Activated naive CD8-positive, alpha-beta T cell treated with anti-CD3 and anti-CD28 coated beads, Interleukin-2, amount 50 U/mL, for 24 hours (primary cell): ENCODE measurements at places on chromosomes 13 and 19.
A peak's percentile ranks its signal among the peaks of the same experiment; 100 is the strongest.

GRCh38 chr19:21256722-21257121 is 72.5 kb downstream of the ZNF708 start:
- H3K36me3 ChIP-seq, result no peaks in the 10 kb centered on the region
- no peak for DNase-seq
- no peaks in the 10 kb centered on the region for H3K27me3 ChIP-seq

DNA sequence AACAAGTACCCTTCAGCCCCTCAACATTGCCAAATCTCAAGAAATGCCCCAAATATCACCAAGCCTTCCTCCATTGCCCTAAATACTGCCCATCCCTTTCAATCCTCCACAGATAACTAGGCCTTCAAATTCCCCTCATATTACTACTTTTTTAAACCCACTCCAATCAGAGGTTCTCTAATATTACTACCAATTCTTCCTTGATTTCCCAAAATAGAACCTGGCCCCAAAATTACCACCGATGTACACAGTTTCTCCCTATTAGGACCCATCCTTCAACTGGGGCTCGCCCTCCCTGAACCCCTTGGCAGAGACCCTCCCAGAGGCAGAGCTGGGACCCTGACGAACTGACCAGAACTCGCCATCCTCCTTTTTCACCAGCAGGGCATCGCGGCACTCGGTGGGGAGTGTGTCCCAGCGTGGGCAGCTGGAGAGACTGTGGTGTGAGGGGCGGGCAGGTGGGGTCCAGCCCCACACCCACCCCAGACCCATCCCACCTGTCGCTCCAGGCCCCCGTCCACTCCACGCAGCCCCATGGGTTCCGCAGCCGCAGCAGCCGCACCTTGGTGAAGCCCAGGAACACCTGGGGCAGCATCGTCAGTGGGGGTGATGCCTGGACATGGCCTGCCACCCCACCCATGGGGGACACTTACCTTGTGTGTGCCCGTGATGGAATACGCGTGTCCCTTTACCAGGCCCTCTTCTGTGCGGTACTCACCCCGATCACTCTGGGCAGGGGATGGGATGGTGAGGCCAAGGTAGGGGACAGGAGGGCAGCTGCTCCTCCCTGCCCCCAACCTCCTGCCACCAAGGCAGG is 6.1 kb downstream of the CAPN12 start:
- peaks cover 41% of the 10 kb centered on the region for H3K4me1 ChIP-seq
- DNase-seq, result no peak
- H3K27me3 ChIP-seq, result peaks cover 4% of the 10 kb centered on the region
- H3K27ac ChIP-seq, result peak overlapping the region; percentile 36

- H3K36me3 ChIP-seq, result no peaks in the 10 kb centered on the region
- H3K27ac ChIP-seq, result no peak overlapping the region
- H3K4me3 ChIP-seq, result no peak overlapping the region
- H3K27me3 ChIP-seq, result peaks cover 18% of the 10 kb centered on the region
Measured at GRCh38 chr13:110132225-110132982, 174.6 kb downstream of the COL4A1 start.

DNA sequence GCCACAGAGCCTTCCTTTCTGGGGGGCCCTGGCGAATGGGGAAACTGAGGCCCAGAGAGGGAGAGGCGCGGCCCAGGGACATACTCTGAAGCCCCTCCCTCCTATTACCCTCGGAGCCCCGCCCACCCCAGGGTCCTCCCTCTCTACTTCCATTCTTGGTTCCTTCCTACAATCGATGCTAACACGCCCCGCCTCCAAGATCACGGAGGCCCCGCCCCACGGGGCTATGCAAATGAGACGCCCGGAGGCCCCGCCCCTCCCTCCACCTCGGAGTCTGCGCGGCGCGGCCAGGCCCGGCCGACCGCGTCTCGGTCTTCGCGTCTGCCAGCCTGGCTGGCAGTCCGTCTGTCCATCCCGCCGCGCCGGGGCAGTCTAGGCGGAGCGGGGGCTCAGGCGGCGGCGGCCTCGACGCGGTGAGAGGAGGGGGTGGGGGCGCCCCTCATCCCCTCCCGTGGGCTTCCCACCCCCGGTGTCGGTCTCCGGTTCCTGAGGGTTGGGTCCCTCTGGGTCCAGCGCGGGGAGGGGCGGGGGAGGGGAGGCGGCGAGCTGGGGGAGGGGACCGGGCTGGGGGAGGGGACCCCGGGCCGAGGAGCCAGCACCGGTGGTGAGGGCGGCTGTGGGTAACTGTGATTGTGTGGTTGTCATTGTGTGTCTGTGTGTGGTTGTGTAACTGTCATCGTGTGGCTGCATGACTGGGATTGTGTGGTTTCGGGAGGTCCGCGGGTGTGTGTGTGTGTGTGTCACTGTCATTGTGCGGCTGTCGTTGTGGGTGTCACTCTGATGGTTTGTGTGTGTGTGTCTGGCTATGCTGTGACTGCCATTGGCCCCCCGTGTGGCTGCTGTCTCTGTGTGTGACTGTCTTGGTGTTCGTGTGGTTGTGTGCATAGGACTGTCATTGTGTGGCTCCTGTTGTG is at the start of gene PLPPR2:
Gene PLPPR2, plus strand, starts transcription at position 273 of the 914 bp plus-strand sequence. CDS start 2,242 bp downstream, outside the sequence.
- peak; percentile 86 for DNase-seq
- H3K4me1 ChIP-seq, result peaks cover 7% of the 10 kb centered on the region
- H3K27ac ChIP-seq, result peak within 1 kb of the TSS; percentile 51

GRCh38 chr13:27933580-27934328 is 14.0 kb downstream of the PDX1 start:
- H3K27me3 ChIP-seq, result peaks cover 38% of the 10 kb centered on the region
- no peaks in the 10 kb centered on the region for H3K4me1 ChIP-seq
- no peak for DNase-seq
- H3K36me3 ChIP-seq, result no peaks in the 10 kb centered on the region

DNA sequence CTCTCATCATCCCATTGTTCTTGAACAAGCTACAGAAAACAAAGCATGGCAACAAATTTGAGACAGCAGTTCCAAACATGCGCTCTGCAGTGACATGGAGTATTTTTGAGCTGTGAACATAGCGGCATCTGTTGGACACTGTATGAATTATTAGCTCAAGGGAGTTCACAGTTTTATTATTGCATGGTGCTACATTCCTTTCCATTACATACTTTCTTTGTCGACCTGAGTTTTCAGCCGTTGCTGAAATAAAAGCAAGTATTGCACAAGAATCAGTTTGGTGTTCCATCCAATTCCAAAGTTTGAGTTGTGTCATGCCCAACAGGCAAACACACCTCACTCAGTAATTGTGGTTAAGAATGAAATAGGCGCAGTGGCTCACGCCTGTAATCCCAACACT is 30.1 kb upstream of the METTL21C start:
- H3K4me3 ChIP-seq, result no peak overlapping the region
- no peak overlapping the region for H3K27ac ChIP-seq
- DNase-seq, result no peak
- peaks cover 6% of the 10 kb centered on the region for H3K27me3 ChIP-seq
- no peaks in the 10 kb centered on the region for H3K36me3 ChIP-seq
- H3K4me1 ChIP-seq, result peaks cover 3% of the 10 kb centered on the region

GRCh38 chr13:111203736-111204389 is 88.8 kb downstream of the ARHGEF7 start:
- H3K4me1 ChIP-seq, result peaks cover 70% of the 10 kb centered on the region
- H3K4me3 ChIP-seq, result no peak overlapping the region
- no peak for DNase-seq
